HT-29 (cell line): ENCODE measurements at places on chromosomes 16 and 17. TPM values are rescaled to one million over a fixed set of nuclear protein-coding genes. Genes with fewer than 3 reads are reported as not detected.

GRCh38 chr17:53942436-53942835 is 119.7 kb downstream of the KIF2B start:
- no peak for DNase-seq

DNA sequence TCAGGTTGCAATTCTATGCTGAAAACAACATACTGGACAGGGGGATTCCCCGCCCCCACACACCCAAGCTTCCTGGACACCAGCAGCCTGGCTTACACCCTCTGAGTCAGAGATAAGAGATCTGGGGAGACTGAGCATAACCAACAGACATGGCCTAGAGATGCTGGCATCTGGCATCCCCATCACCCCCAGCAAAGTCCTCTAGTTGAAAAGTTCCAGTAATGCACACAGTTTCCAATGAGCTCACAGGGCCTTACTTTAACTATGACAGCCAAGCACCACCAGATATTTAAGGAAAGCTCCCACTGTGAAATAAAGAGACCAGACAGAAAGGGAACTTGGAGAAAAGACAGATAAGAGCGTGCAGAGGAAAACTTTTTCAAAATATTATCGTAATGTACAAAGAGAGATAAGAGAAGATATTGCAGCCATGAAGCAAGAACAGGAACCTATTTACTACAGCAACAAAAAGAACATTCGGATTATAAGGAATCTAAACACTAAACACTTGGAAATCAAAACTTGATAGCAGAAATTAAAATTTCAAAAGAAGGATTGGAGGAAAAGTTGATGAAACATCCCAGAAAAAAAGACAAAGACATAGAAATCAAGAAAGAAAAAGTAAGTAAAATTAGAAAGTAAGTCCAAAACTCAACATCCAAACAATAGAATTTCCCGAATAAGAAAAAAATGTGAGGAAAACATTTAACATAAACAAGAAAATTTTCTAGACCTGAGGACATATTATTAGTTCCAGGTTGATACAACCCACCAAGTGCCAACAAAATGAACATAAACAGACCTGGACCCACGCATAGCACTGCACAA is 17.2 kb upstream of the ALOX15 start:
- no peak for DNase-seq

DNA sequence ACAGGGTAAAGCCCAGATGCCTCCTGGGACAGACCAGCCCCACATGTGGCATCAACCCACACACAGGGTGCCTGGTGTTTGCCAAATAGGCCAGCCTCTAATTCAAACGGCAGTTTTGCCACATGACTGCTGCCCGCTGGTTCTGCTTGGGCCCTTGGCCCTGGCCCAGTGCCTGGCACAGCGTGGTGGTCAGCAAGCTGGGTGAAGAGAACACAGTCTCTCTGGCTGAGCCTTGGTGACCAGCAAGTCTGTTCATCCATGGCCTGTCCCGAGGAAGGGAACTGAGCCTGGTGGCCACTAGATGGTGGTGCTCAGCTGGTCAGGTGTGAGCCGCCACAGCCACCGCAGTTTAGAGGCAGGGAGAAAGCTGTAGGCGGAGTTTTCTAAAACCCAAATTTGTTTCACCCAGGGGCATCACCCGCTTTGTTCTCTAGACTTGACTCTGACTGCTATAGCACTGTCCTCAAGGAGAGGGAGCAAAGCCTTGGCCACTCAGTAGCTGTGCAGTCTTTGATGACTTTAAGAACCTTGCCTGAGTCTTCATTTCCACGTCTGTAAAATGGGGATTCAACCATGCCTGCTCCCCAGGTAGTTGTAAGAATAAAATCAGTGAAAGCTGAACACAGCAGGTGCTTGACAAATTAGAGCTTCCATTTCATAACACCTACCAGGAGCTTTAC is 4.7 kb upstream of the GFAP start:
- DNase-seq = peak; percentile 76

DNA sequence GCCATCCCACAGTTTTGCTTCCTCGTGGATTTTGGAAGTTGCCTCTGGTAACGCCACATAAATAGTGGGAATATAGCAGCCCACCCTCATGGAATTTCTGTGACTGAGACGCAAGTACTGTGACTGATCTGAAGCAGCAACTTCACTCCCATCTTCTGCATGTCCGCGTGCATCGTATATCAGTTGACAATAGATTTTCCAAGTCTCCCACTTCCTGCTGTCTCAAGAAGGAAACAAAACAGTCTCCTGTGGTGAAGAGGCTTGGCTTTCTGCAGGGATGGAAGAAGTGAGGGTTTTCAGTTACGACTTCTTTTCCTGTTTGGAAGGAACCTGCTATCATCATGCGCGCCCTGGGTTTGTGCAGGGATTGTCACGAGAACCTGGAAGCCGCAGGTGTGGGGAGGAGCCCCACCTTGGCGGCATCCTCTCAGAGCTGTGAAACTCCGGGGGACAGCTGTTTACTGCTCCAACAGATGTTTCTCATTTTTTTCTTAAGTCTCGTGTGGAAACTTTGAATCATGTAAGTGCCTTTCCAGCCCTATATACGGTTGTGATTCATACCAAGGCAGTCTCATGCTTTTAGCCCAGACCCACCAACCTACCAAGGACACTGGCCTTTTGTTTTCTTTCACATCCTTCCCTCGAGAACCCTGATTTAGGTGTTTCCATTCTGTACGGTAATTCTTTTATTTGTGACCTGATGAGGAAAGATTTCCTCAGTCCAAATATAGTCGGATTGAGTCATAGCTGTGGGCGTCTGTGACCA is 57.5 kb downstream of the WIPI1 start:
- DNase-seq = no peak

GRCh38 chr16:8430401-8430800 is 159.9 kb downstream of the TMEM114 start:
- no peak for DNase-seq

DNA sequence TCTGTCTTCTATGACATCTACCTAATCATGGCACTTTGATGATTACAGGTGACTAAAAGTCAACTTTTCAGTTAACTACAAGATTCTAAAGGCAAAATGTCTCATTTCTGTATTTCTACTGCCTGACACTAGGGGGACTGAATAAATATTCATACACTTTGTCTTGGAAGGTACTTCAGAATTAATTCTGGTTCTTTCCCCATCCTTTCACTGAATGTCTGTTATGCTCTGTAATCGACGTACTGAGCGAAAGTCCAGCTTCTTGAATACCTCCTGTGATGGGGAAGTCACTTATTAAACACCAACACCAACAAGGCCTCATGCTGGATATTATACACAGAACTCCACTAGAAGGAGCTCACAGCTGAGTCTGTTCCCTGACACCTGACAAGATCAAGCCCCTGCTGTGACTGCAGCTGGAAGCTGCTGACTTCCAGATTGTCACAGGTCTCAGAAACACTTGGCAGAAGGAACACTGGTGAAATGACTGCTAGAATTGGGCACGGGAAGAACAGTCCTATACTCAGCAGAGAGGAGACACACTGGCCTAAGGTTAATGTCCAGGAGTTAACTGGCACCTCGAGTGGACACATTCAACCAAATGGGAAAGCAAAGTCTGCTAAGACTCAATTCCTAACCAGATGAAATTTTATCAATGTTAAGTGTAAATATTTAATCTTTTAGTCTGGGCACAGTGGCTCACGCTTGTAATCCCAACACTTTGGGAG is 31.9 kb downstream of the CMC2 start:
- DNase-seq = no peak

GRCh38 chr16:49116873-49117272 is 164.8 kb downstream of the CBLN1 start:
- DNase-seq = no peak

DNA sequence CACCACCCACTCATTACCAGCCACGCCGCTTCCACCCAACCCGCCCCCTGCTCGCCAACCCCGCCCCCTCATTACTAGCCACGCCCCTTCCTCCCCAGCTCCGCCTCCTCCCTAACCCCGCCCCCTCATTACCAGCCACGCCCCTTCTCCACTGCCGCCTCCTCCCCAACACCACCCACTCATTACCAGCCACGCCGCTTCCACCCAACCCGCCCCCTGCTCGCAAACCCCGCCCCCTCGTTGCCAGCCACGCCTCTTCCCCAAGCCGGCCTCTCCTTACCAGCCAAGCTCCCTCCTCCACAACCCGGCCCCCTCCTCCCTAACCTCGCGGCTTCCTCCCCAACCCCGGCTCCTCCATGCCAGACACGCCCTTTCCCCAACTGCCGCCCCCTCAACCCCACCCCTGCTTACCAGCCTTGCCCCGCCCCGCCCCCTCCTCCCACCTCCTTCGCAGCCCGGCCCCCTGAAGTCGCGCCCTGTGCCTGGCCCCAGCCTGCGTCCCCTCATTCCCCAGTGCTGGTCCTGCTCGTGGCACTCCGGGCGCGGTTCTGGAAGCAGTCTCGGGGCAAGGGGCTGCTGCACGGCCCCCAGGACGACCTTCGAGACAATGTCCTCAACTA is 7.3 kb downstream of the SLC22A31 start:
- no peak for DNase-seq

The GAS2L2 gene
- 0.52 and 0.56 TPM in 2 replicates for total RNA-seq
